ENCODE measurements at places on chromosomes 11 and 22.
A peak's percentile ranks its signal among the peaks of the same experiment; 100 is the strongest.

DNA sequence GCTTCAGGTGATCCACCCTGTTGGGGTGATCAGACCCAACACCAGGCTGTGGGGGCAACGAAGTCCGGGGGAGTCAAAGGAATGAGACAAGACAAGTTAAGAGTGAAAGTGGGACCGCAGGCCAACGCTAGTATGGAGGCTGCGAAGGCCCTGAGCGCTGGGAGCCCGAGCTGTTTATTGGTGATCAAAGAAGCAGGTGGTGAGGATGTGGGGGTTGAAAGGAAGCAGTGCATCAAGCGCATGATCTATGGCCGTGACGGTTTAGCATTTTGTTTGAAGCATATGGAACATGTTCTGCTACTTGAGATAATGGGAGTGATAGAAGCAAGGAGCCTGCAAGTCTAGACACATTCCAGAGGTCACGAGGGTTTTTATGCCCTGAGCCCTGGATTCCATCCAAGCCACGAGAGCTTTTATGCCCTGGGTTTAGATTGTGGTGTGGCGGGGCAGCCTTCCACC is 49.5 kb downstream of the MCHR1 start:
- DNase-seq: peak; percentile 52

- peak; percentile 81 for DNase-seq
Observed at GRCh38 chr22:22710719-22711531, 66.5 kb downstream of the GGTLC2 start.

DNA sequence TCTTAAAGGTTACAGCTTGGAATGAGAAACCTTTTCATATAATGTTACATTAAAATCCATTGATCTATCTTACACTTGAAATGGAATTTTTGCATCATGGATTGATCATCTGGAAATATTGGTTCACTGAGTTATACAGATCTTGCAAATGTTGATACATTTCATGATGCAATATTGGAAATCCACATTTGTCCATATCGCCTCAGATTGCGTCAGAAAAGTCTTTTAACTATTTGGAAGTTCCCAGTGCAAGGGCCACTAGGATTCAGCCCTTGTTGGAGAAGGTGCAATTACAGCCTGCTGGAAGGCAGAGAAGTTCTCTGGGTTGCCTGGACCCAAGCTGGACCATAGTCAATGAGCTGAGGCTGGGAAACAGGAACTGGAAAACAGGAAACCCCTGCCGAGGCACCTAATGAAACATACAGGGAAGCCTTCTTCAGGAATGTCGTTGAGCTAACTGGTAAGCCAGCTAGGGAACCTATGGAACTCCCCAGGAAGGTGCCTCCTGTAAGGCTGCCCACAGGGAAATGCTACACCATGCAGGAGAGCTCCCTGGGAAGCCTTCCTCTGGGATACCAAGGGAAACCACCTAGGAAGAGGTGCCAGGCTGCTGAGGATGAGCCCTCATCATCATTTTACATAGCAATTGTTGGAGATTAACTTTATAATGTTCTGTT is 600.4 kb upstream of the CADM1 start:
- no peak for DNase-seq

- DNase-seq: no peak
Observed at GRCh38 chr11:117523680-117524079, 196.0 kb downstream of the CEP164 start.

- DNase-seq: no peak
Observed at GRCh38 chr22:25508161-25508560, 56.3 kb upstream of the GRK3 start.

- DNase-seq: no peak
Observed at GRCh38 chr11:123076484-123076883, 14.5 kb upstream of the HSPA8 start.

DNA sequence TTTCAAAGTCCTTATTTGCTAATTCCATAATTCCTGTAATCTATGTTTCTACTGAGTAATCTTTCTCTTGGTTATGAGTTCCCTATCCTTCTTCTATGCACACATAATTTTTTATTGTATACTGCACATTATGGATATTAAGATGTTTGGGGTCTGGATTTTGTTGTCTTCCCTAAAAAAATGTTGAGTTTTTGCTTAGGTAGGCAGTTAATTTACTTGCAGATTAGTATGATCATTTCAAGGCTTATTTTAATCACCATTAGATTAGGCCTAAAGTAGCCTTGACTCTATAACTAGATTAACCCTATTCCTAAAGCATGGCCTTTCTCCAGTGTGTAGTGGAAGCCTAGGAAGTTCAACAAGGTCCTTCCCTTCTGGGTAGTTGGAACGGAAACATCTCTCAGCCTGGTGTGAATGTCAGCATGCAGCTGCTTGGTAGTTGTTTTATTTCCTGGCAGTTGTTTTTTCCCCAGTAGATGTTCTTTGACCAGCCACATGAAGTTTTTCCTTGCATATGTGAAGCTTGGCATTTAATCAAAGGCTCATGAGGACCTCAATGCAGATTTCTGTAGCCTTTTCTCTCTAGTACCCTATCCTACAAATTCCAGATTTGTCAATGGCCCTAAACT is 419.3 kb upstream of the NARS2 start:
- DNase-seq: no peak

- DNase-seq: no peak
Observed at GRCh38 chr22:38479096-38479837, 11.4 kb downstream of the KDELR3 start.

- DNase-seq: no peak
Observed at GRCh38 chr22:33591946-33592345, 328.3 kb downstream of the LARGE1 start.

- DNase-seq: no peak
Observed at GRCh38 chr11:130815097-130815802, 101.0 kb downstream of the SNX19 start.

DNA sequence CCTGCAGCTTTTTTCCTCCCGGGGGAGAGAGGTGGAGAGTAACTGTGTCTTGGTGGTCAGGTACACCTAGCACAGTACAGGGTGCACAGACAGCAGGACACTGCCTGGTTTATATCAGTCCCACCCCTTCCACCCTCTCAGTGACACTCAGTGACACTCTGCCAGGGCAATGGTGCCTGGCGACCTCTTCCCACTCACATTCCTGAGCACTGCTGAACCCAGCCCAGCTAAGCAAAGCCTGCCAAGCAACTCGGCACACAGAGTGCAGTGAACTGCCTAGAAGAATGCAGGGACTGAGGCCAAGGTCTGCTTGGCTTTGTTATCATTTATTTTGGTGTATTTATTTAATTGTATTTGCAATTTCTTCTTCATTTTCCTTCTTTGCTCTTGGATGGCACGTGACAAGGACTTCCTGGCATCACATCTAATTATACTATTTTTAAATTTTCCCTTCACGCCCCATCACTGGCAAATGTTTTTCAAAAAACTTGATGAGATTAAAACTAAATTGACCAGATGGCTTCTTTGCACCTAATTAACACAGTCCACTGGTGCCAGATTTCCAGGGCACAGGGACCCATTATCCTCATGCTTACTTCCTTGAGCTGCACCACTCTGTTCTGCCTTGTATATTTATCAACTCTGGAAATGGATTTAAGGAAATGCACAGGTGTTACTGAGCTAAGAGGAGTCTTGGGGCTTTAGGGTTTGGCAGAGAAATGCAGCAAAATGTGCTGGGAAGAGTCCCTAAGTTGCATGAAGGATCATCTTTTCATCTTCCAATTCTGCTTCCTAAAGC is 205.6 kb downstream of the ADAMTS15 start:
- no peak for DNase-seq

DNA sequence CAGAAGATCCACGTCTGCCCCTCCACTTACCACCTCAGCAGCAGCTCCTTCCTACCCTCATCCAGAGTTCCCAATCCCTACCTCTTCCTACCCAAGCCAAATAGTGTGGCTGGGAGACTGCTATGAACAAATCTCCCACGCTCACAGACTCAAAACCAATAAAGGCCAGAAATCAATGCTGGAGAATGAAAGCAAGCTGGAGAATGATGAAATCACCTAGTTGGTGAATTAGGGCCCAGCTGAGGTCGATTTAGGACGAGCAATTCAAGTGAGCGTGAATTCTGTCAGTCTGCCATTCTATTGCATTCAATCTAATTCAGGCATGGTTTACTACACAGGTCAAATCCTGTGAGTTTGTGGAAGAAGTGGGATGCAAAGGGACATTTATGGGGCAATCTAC is 22.5 kb downstream of the COMMD9 start:
- DNase-seq: peak; percentile 2

DNA sequence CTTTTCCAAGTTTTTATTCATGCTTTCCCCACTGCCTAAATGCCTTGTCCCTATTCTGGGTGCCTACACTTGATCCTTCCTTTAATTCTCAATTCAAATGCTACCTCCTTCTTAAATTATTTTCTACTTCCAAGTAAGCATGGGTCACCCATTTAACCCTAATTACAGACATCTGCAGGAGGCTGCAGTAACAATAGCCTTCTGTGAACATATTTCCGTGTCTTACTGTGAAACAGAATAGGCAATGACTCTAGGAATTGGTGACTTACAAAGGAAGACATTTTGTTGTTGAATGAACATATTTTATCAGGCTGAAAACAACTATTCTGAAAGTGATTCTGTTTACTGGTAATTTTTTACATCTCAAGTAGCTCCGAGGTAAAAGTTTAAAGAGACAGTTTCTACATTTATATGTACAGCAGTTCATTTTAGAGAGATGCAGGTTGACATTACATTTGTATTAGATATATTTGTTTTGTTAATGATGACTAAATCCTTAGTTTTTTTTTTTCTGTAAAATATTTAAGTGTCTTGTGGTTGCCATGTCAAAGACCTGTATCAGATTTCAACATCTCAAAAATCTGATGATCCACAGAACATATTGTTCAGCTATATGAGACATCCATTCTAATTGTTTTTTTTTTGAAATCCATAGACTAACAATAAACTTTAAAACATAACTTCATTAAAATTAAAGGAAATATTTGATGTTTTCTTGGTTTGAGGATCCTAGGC is 316.8 kb downstream of the CASP12 start:
- DNase-seq: no peak

DNA sequence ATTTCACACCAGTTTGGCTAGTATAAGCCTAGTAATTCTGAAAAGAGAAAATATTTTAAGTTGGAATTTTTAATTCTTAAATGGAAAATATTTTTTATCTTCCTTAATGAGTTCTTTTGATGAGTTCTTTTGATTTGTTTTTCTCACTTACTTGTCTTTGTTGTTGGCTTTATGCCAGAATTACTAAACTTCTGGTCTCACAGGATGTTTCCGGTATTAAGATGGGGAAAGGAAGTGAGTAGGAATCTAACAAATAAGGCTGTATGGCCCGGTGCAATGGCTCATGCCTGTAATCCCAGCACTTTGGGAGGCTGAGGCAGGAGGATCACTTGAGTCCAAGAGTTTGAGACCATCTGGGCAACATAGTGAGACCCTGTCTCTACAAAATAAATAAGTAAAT is 106.4 kb downstream of the ARHGAP42 start:
- DNase-seq: no peak

- no peak for DNase-seq
Observed at GRCh38 chr11:122179961-122180834, 64.2 kb upstream of the BLID start.

DNA sequence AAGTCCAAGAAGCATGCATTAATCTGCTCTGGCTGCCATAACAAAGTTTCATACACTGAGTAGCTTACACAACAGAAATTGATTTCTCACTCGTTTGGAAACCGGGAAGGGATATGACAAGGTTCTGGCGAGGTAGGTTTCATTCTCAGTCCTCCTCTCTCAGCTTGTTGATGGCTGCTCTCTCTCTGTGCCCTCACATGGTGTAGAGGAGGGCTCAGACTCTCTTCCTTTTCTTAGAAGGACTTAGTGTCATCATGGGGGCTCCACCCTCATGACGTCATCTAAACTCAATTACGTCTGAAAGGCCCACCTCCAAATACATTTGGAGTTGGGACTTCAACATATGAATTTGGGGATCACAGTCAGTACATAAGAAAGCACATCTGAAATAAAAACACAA is 18.6 kb downstream of the GLYATL1 start:
- DNase-seq: no peak

DNA sequence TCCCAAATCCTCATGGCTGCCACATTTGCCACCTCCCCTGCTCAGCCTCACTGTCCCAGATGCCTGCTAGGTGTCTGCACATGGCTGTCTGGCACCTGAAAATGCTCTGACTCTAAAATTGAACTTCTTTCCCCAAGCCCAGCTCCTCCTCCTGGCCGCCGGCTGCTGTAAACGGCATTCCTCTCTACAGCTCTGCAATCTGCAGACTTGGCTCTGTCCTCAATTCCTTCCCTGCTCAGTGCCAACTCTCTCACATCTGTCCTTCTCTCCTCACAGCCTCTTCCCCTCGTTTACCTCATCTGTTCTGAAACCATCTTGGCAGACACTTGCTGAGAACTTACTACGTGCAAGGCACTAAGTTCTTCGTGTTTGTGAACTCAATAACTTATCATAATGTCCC is 169.4 kb upstream of the SYT13 start:
- DNase-seq: no peak

GRCh38 chr11:64235437-64236161 is 1.2 kb downstream of the VEGFB start:
- DNase-seq: no peak

GRCh38 chr11:65611028-65611757 is 2.8 kb downstream of the MAP3K11 start:
- DNase-seq: no peak

GRCh38 chr11:110526323-110526722 is 96.6 kb downstream of the FDX1 start:
- DNase-seq: no peak

GRCh38 chr22:46846150-46846831 is 83.8 kb downstream of the TBC1D22A start:
- DNase-seq: no peak

- no peak for DNase-seq
Observed at GRCh38 chr11:7050191-7050590, 29.9 kb downstream of the NLRP14 start.

GRCh38 chr22:34946339-34946985 is 119.5 kb upstream of the ISX start:
- no peak for DNase-seq

DNA sequence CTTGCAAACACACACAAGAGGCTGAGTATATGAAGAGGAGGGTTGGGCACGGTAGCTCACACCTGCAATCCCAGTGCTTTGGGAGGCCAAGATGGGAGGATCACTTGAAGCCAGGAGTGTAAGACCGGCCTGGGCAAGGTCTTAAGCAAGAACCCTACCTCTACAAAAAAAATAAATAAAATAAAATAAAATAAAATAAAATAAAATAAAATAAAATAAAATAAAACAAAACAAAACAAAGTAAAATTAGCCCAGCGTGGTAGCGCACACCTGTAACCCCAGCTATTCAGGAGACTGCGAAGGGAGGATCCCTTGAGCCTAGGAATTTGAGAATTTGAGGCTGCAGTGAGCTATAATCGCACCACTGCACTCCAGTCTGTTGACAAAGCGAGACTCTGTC is 337.9 kb downstream of the SHANK2 start:
- DNase-seq: no peak

Data from stimulated activated CD4-positive, alpha-beta T cell treated with anti-CD3 and anti-CD28 coated beads, Interleukin-2, amount 100 ng/mL, for 24 hours (primary cell).